ENCODE measurements at places on chromosomes 6 and 20. TPM values are rescaled to one million over a fixed set of nuclear protein-coding genes. Genes with fewer than 3 reads are reported as not detected.
A peak's percentile ranks its signal among the peaks of the same experiment; 100 is the strongest.

DNA sequence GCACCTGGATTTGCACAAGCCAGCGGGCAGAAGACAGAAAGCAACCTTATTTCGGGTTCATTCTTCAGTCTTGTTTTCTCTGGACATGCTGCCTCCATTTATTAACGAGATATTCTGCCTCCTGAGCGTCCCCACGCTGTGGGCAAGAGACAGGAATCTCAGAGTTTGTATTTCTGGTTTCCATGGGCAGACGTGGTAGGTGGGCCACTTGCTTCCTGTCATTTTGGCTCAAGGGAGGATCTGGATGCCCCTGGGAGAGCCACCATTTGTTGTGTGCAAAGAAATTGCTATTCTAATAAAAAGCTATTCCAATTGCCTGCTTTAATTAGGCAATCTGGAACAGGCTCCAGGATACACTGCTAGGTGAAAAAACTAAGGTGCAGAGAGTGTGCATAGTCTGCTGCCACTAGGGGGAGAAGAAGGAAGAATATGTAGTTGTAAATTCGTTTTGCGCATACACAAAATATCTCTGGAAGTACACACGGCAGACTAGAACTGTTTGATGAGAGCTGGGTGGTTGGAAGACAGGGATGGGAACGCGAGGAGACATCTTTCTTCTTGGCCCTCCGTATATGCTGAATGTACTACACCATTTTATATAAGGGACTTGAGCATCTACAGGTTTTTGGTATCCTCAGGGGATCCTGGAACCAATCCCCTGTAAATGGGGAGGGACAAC lies 30.1 kb upstream of the SLC16A10 start:
- H3K4me3 ChIP-seq = no peak overlapping the region
- no peaks in the 10 kb centered on the region for H3K27me3 ChIP-seq
- H3K36me3 ChIP-seq = no peaks in the 10 kb centered on the region
- peak; percentile 72 for DNase-seq

Gene LAMP5
- total RNA-seq = not detected

DNA sequence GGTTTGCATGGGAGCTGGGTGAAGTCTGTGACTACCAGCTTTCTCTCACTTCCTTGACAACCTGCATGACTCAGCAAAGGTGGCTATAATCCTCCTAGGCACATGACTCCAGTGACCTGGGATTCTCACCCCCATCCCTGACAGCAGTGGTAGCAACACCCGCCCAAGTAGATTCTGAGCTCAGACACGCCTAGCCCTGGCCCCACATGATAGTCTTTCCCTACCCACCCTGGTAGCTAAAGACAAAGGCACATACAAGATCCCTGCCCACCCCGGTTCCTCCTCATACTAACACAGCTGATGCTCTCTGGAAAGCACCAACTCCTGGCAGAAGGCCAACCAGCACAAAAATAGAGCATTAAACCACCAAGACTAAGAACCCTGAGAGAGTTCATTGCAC lies 25.9 kb upstream of the CRISP1 start:
- no peaks in the 10 kb centered on the region for H3K36me3 ChIP-seq
- DNase-seq = no peak
- H3K4me3 ChIP-seq = no peak overlapping the region
- no peak overlapping the region for H3K27ac ChIP-seq
- H3K27me3 ChIP-seq = no peaks in the 10 kb centered on the region
- H3K4me1 ChIP-seq = no peaks in the 10 kb centered on the region

GRCh38 chr6:168664956-168665355 lies 224.0 kb downstream of the SMOC2 start:
- H3K4me1 ChIP-seq = no peaks in the 10 kb centered on the region
- no peaks in the 10 kb centered on the region for H3K36me3 ChIP-seq
- no peak overlapping the region for H3K4me3 ChIP-seq

- H3K36me3 ChIP-seq = no peaks in the 10 kb centered on the region
- no peak overlapping the region for H3K4me3 ChIP-seq
- H3K4me1 ChIP-seq = no peaks in the 10 kb centered on the region
- H3K27me3 ChIP-seq = no peaks in the 10 kb centered on the region
- no peak overlapping the region for H3K27ac ChIP-seq
Observed at GRCh38 chr20:20267685-20268370, 100.1 kb upstream of the INSM1 start.

GRCh38 chr6:159105716-159106115 lies 60.9 kb upstream of the TAGAP start:
- no peaks in the 10 kb centered on the region for H3K4me1 ChIP-seq
- no peak for DNase-seq
- H3K27me3 ChIP-seq = no peaks in the 10 kb centered on the region
- no peaks in the 10 kb centered on the region for H3K36me3 ChIP-seq
- H3K4me3 ChIP-seq = no peak overlapping the region
- no peak overlapping the region for H3K27ac ChIP-seq

- no peak for DNase-seq
- no peaks in the 10 kb centered on the region for H3K36me3 ChIP-seq
- no peak overlapping the region for H3K27ac ChIP-seq
- H3K27me3 ChIP-seq = no peaks in the 10 kb centered on the region
- no peaks in the 10 kb centered on the region for H3K4me1 ChIP-seq
Observed at GRCh38 chr6:5390177-5390576, 128.9 kb downstream of the FARS2 start.

Gene TUBB1
- total RNA-seq = not detected

DNA sequence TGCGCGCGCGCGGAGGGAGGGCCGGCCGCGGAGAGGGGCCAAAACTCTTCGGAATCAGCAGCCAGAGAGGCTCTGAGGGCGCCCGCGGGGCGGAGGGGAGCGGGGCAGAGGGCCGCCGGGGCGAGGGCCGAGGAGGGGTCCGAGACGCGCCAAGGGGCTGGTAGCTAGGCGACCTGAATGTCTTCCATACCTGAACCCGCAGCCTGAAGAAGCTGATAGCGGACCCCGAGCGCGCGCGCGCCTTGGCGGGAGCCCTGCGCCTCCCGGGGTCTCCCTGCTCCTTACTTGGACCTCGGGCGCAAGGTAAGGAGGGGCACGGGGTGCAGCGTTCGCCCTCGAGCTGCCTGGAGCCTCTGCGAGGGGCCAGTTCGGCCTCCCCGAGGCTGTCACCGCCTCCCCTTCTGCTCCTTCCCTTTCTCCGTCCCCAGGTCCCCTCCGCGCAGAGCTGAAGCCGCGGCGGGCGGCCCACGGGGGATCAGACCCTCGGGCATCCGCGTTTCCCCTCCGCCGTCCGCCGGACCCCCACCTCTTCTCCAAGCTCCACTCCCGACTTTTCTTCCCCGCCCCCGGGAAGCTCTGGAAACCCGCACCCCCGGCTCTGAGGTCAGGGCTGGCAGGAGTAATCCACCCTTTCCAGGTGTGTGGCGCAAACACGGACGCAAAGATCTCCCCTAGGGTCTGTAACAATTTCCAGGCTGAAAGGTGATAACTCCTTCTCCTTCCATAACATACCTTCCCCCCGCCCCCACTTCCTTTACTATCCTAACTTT lies 13.1 kb upstream of the DEK start:
- H3K36me3 ChIP-seq = no peaks in the 10 kb centered on the region
- H3K27ac ChIP-seq = no peak overlapping the region
- H3K27me3 ChIP-seq = peaks cover 19% of the 10 kb centered on the region
- DNase-seq = peak; percentile 27

Gene BLTP3A
- total RNA-seq = 25.3 TPM

DNA sequence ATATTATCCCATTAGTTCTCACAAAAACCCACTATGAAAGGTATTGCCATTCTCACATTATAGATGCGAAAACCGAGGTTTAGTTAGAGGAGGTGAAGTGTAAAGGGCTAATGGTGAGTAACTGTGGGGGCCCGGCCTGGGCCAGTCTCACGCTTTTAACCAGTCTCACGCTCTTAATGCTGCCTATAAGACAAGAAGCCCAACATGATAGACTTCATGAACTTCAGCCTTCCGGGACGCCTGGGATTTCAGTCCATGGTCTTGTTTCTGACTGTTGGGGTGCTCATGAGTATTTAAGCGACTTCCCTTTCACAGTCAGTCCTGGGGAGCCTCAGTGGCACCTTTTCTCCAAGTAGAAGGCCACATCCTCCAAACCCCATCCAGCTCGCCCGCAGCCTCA lies 31.7 kb downstream of the AGPAT4 start:
- no peak overlapping the region for H3K4me3 ChIP-seq
- peaks cover 4% of the 10 kb centered on the region for H3K4me1 ChIP-seq
- H3K36me3 ChIP-seq = no peaks in the 10 kb centered on the region
- H3K27ac ChIP-seq = no peak overlapping the region

Gene C6orf163
- 2.1 TPM for total RNA-seq

- H3K4me1 ChIP-seq = no peaks in the 10 kb centered on the region
- no peaks in the 10 kb centered on the region for H3K36me3 ChIP-seq
- H3K27ac ChIP-seq = no peak overlapping the region
Observed at GRCh38 chr6:48834706-48835105, 628.3 kb downstream of the MMUT start.

GRCh38 chr6:3944246-3944645 lies 95.1 kb downstream of the FAM50B start:
- DNase-seq = no peak
- H3K36me3 ChIP-seq = no peaks in the 10 kb centered on the region
- H3K4me1 ChIP-seq = no peaks in the 10 kb centered on the region
- no peaks in the 10 kb centered on the region for H3K27me3 ChIP-seq

Gene CST4
- total RNA-seq = not detected

- no peak overlapping the region for H3K4me3 ChIP-seq
- no peak for DNase-seq
- H3K27me3 ChIP-seq = no peaks in the 10 kb centered on the region
- H3K36me3 ChIP-seq = no peaks in the 10 kb centered on the region
Observed at GRCh38 chr6:24827162-24827561, 28.4 kb upstream of the ARMH2 start.

GRCh38 chr6:139967497-139967896 lies 593.0 kb upstream of the CITED2 start:
- H3K36me3 ChIP-seq = no peaks in the 10 kb centered on the region
- no peaks in the 10 kb centered on the region for H3K27me3 ChIP-seq
- no peak for DNase-seq

GRCh38 chr6:156657296-156657695 lies 119.9 kb upstream of the ARID1B start:
- H3K36me3 ChIP-seq = no peaks in the 10 kb centered on the region
- no peak overlapping the region for H3K4me3 ChIP-seq
- no peaks in the 10 kb centered on the region for H3K27me3 ChIP-seq
- H3K27ac ChIP-seq = no peak overlapping the region

Gene MUC21
- not detected for total RNA-seq

DNA sequence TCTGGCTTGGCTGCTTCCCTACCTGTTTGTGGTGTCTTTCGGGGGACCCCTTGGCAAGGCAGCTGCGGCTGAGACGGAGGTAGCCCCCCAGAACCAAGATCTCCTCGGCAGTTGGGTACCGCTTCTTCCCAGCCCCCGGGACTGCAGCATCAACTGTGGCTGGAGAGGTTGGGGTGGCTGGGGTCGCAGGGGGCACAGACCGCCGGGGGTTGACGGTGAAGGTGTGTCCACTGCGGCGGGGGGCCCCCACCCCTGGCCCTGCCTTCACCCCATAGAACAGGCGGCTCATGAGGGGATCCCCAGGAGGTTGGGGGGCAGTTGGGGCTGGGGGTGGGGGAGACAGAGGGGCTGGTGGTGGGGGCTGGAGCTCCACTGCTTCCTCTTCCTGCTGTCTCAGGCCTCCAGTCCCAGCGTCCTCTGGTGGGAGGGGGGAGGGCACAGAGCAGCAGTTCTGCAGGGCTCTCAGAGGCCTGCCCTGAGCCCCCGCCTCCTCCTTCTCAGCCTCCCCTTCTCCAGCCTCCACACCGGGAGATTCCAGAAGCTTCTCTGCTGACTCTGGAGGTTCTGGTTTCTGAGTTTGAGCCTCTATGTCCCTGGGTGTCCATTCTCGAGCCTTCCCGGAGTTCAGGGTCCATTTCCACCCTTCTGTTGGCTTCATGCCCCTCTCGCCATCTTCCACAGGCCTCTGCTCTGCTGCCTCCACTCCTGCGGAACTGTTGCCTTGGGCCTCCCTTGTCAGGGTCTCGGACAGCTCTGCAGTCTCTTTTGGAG lies 1.9 kb downstream of the PPP1R18 start:
- H3K27ac ChIP-seq = peak overlapping the region; percentile 80
- DNase-seq = no peak
- H3K4me3 ChIP-seq = peak overlapping the region; percentile 88

GRCh38 chr6:127328043-127328609 lies 15.3 kb downstream of the ECHDC1 start:
- no peak overlapping the region for H3K4me3 ChIP-seq
- no peak overlapping the region for H3K27ac ChIP-seq
- H3K36me3 ChIP-seq = peaks cover 31% of the 10 kb centered on the region

- H3K27me3 ChIP-seq = peaks cover 66% of the 10 kb centered on the region
- no peaks in the 10 kb centered on the region for H3K4me1 ChIP-seq
- H3K27ac ChIP-seq = no peak overlapping the region
- peak; percentile 10 for DNase-seq
Observed at GRCh38 chr20:26209171-26209941, 512.7 kb upstream of the ZNF337 start.

DNA sequence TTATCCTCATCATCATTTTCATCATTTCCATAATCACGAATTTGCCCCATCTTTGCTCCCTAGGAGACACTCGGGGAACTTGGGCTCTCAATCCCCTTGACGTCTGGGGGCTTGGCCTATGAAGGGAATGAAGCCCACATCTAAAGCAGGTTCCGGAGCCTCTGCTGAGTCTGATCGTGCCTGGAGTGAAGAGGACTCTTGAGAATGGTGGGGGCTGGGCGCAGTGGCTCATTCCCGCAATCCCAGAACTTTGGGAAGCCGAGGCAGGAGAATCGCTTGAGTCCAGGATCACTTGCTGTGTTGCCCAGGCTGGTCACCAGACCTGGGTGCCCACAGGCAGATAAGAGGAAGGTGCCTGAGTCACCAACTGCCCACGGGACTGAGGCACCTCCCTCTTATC lies 114.5 kb downstream of the SYCP2 start:
- no peak for DNase-seq
- no peaks in the 10 kb centered on the region for H3K36me3 ChIP-seq
- H3K4me3 ChIP-seq = no peak overlapping the region

- H3K27me3 ChIP-seq = no peaks in the 10 kb centered on the region
- peak overlapping the region; percentile 88 for H3K4me3 ChIP-seq
- H3K4me1 ChIP-seq = peaks cover 23% of the 10 kb centered on the region
- H3K36me3 ChIP-seq = peaks cover 67% of the 10 kb centered on the region
Observed at GRCh38 chr6:159788276-159788675, 1.1 kb downstream of the TCP1 start.

Gene CDH4
- total RNA-seq = 6.1 TPM

GRCh38 chr6:44116641-44117382 lies 10.4 kb downstream of the MRPL14 start:
- H3K27me3 ChIP-seq = no peaks in the 10 kb centered on the region
- no peak for DNase-seq
- H3K36me3 ChIP-seq = peaks cover 40% of the 10 kb centered on the region

Gene MOXD1
- not detected for total RNA-seq
